ENCODE measurements at places on chromosomes 6 and 20.

GRCh38 chr6:5455142-5455541 lies 193.8 kb downstream of the FARS2 start:
- no peak for DNase-seq

DNA sequence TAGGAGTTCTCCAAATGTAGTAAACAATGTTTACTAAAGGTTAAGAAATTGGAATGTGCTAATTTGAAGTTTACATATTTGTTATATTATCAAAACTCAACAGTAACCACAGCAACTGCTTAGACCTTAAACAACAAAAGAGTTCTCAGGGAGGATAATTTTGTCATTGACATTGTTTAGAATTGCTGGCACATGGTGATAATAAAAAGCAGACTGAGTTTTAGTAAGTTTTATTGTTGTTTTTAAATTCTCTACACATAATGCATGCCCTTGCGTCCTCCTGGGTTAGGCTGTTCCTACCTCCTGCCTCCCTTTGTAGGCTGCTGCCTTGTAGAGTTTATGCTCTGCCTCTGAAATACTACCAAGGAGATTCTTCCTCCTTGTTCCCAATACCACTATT lies 28.7 kb downstream of the LAMA4 start:
- no peak for DNase-seq

- DNase-seq = no peak
Measured at GRCh38 chr20:36336954-36337704, 31.0 kb downstream of the DLGAP4 start.

GRCh38 chr20:36818861-36819260 lies 45.3 kb upstream of the DSN1 start:
- no peak for DNase-seq

GRCh38 chr6:109284675-109285074 lies 97.6 kb downstream of the CD164 start:
- no peak for DNase-seq

- no peak for DNase-seq
Measured at GRCh38 chr6:127305741-127306140, 37.7 kb downstream of the ECHDC1 start.

GRCh38 chr6:38739532-38739931 lies 24.4 kb downstream of the DNAH8 start:
- DNase-seq = no peak

DNA sequence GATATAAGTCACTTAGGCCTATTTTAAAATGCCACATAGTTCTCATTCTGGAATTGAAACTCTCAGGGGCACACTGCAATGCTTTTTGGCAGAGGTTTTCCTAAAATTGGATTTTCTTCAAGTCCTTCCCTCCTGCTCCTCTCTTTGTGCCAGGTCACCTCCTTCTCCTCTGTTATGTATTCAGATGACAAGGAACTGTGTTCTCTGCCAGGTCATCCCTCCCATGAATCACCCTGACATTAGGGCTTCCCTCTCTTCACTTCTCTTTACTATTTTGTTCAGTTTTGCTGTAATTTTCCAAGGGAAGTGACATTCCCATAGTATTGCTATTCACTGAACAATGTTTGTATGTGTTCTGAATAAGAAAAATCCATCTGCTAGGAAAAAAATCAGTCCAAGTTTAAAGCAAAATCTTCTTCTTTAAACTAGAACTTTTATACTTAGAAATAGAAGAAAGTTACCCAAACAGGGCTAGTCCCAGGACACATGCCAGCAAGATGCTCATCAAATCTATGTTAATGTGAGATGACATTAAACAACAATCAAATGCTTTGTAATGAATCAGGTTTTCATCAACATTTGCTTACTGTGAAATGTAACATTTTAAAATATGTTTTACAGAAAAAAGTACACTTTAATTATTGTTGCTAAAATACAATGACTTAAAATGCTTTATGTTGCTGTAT lies 461.1 kb downstream of the MMUT start:
- no peak for DNase-seq

DNA sequence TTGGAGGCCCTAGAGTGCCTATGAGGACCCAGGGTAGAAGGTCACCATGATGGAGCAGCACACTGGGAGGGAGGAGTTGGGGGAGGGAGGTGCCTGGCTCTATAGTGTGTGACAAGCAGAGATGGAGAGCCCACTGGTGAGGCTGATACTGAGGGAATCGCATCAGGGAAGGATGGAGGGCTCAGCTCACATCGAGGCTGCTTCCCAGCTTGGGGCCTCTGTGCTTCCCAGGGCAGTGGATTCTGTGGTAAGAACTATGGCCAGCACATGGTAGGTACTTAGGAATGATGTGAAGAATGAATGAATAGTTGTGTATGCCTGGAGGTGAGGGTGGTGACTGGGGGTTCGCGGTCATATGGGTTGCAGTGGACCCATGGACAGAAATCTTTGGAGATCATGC lies 1.3 kb upstream of the EPB41L1 start:
- DNase-seq = no peak

- no peak for DNase-seq
Measured at GRCh38 chr6:36244641-36245280, 25.1 kb upstream of the PNPLA1 start.

DNA sequence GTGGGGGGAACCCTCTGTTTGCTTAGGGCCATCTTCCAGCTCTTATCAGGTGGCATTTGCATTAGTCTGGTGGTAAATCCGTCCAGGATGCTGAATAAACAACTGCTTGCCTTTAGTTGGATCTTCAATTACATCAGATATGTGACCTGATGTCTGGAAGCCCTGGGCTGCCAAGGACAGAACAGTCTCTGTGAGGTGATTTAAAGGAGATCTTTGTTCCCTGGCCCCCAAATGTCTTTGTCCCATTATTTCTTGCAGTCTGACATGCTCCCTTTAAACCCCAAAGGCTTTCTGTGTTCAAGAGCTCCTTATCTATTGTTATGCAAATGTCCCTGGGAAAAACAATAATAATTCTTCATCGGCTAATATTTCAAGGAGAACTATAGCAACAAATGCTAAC lies 84.6 kb upstream of the SPTLC3 start:
- DNase-seq = no peak

DNA sequence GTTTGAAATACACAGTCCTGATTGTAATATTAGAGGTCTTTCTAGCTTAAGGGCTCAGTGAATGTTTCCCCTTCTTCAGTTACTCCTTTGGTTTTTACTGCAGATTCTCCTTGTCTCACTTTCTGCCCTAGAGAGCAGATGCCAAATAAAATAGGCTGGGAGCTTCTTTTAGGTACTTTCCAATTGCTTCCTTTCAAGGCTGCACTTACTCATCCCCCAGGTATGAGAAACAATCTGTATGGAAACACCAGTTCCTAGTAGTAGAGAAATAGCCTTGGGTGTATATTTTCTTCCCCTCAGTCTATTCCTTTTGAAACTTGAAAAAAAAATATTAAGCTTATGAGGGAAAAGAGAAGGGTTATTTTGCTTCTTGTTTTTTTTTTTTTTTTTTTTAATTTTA lies 139.7 kb downstream of the PAK5 start:
- no peak for DNase-seq

DNA sequence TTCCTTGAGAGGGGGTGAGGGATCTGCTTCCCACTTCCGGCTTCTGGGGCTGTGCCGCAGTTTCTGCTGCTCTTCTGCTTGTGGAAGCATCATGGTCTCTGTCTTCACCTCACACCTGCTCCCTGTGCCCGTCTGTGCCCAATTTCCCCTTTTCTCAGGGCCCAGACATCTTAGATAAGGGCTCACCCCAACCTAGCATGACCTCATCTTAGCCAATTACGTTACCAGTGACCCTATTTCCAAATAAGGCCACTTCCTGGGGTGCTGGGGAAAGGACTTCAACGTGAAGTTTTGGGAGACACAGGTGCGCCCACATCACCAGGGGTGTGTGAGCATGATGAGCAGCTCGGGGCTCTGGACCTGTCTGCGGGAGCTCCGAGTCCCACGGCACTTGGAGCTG lies 20.7 kb upstream of the RBBP8NL start:
- DNase-seq = no peak

- DNase-seq = no peak
Measured at GRCh38 chr20:57560554-57561355, at the start of gene PCK1. Gene PCK1 (plus strand): TSS chr20:57561110. CDS start chr20:57561412, 302 bp downstream.

GRCh38 chr20:50280851-50281655 lies 90.4 kb downstream of the CEBPB start:
- DNase-seq = no peak

DNA sequence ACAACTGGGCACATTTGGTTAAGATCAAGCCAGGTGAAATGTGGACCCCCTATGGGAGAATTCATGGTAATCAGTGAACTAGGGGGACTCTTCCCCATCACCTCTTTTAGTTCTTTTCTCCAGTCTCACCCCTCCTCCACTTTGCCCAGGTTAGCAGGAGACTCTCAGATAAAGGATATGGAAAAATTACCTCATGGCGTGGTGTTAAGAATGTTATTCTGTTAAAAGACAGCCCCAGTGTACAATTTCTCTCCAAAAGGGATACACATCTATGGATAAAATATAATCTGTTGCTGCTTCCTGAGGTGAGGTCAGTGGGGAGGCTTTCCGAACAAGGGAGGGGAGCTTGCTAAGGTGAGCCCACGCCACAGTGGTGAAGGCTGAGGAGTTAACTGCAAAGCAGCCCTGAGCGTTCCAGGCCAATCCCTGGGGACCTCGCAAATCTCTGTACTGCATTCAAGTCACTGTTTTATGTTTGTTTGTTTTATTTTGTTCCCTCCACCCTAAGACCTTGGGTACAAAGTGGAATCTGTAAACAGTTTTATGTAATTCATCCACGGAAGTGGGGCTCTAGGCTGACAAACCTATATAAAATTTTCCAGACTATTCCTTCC lies 52.0 kb downstream of the ADGRF1 start:
- no peak for DNase-seq

- DNase-seq = no peak
Measured at GRCh38 chr6:45710304-45710821, 305.3 kb downstream of the CLIC5 start.

DNA sequence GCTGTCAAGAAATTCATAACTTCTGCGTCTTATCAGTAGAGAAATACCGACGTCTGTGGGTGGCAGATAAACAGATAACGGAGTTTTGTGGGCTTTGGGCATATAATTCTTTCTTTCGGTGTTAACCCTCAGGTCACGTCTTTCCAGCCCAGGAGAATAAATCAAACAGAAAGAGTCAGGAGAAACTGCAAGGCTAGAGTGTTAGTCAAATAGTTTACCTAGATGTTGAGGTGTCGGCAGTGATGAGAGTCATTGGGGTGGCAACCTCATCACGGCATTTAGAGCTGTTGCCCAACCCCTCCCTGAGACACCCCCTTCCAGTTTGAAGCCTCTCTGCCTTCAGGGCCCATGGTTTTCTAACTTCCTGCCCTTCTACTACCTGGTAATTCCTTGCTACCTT lies 49.5 kb downstream of the ADTRP start:
- no peak for DNase-seq

- DNase-seq = no peak
Measured at GRCh38 chr6:40281402-40281801, 305.8 kb downstream of the LRFN2 start.

DNA sequence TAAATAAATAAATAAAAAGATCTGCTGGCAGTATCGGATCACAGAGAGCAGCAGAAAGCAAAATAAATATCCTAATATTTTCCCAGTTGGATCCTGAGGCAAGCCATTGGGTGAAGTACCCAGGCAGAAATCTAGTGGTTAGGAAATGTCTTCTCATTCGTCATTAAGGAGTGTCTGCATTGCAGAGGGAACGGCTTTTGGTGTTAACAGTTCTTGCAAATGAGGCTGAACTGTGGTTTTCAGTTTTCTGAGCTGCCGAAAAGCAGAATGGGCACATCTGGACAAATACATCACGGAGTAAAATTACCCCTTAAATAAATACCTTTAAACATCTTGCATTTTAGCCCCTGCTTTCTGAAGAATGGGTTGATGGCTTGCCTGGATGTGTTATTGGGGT lies 82.3 kb upstream of the MPC1 start:
- DNase-seq = no peak

GRCh38 chr6:13076575-13076974 lies 251.8 kb downstream of the TBC1D7 start:
- no peak for DNase-seq

- no peak for DNase-seq
Measured at GRCh38 chr6:10000551-10000950, 414.3 kb downstream of the TFAP2A start.

- no peak for DNase-seq
Measured at GRCh38 chr6:119728935-119729334, 379.4 kb upstream of the MAN1A1 start.

GRCh38 chr20:62618611-62619529 lies 23.4 kb upstream of the SLCO4A1 start:
- no peak for DNase-seq

GRCh38 chr6:138107752-138108592 lies 753 bp upstream of the PERP start:
- no peak for DNase-seq

- DNase-seq = peak; percentile 44
Measured at GRCh38 chr20:50475681-50476292, 34.4 kb upstream of the PTPN1 start.

GRCh38 chr6:31169123-31169857 lies 1.2 kb downstream of the POU5F1 start:
- no peak for DNase-seq

- DNase-seq = no peak
Measured at GRCh38 chr20:36584018-36584481, 10.7 kb downstream of the TGIF2 start.

DNA sequence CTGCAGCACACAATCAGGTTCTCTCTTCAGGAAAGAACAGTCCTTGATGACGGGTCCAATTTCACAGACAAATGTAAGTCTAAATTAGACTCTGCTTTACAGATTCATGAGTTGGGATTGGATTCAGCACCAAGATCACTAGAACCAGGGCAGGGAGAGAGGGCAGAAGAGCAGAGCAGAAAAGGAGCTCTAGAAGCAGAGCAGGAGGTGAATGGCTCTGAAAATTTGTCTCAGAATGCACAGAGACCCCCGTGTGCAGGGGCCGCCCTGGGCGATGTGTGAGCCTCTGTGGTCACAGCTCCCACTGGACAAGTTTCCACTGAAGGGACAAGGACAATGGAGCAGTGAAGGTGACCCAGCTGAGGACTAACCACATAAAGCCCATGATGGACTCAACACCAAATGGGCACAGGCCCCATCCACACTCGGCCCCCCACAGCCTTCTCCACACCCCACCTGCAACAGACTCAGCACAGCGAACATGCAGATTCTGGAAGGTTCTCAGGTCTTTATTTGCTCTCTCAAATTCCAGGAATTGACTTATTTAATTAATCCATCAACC lies 3.5 kb downstream of the HLA-B start:
- DNase-seq = no peak
